ENCODE measurements at places on chromosomes 5 and 9.
A peak's percentile ranks its signal among the peaks of the same experiment; 100 is the strongest.

- ATAC-seq = peak; percentile 43
These were observed 18.3 kb upstream of the IL33 start for GRCh38 chr9:6197330-6197729.

DNA sequence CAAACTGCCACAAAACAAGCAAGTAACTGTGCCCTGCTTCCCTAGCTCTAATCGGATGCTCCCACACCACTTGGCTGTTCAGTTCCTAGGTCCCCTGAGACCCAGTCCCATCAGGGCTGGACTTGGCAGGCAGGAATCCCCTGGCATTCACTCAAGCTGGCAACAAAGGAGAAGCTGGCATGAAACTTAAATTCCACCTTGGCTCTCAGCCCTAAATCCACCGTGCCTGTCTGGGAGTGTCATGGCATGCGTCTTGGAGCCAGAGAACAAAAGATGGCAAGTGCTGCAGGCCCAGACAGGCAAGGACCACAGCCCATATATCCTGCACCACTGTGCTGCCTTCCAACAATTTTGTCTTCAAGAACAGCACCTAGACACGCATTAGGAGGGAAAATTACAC, 38.2 kb downstream of the ETF1 start:
- peak; percentile 53 for ATAC-seq

DNA sequence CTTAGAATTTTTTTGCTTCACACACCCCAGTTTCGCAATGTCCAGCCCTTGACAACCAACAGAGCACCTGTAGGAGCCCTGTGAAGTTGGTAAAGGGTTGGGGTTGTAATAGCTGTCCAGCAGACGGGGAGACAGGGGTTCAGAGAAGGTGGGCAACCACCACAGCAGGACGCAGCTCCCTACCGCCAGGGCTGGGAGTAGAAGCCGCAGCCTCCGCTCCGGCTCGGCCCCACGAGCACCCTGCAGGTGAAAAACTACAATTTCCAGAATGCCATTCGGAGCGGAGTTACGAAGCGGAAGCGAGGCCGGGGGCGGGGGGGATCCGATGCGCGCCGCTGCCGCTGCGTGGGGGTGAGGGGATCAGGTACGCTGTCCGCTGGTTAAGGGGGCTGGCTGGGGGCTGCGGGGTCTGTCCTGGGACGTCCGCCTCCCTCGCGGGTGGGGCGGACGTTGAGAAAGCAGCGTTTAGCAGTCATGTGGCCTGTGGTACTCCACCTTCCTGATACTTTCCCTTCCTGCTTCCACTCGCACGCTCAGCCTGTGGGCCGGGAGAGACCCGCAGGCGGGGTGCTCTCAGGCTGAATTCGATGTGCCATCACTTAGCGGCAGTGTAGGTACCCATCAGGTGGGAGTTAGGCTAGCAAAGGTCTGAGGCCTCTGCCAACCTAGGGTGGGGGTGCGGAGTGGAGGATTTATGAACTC, at the start of gene TRMT10B:
TRMT10B (plus strand) TSS at position 317 of the 702 bp plus-strand sequence. CDS start 8,127 bp downstream, outside the sequence.
- ATAC-seq = peak; percentile 92

DNA sequence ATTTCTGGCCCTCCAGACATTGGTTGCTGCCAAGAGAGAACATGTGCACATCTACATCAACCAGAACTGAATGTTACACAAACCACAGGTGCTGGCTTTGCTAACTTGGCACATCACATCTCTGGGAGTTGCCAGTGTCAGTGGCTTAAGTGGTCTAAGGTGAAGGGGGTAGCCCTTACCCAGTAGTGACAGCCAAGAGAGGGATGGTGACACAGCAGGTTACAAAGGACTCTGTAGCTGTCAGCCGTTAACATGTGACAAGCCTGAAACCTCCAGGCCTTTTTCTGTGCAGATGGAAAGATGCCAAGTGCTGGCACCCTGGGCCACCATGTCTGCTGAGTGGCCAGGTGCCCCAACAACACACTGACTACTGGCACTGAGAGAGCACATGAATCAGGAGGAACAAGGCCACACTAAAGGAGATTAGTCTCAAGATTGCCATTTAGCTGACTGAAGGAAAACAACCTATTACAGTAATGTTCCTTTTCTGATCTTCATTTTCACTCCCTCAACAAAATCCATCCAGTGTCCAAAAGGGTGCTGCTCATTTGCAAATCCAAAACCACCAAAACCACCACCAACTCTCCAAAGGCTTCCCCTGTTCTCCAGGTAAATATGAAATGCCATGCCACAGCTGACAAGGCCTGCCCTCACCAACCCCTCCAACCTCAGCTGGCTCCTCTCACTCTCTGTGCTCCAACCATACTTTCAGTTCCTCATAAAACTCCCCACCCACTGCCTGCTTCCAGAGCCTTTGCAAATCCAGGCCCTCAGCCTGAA, 20.2 kb downstream of the SIL1 start:
- ATAC-seq = peak; percentile 32

DNA sequence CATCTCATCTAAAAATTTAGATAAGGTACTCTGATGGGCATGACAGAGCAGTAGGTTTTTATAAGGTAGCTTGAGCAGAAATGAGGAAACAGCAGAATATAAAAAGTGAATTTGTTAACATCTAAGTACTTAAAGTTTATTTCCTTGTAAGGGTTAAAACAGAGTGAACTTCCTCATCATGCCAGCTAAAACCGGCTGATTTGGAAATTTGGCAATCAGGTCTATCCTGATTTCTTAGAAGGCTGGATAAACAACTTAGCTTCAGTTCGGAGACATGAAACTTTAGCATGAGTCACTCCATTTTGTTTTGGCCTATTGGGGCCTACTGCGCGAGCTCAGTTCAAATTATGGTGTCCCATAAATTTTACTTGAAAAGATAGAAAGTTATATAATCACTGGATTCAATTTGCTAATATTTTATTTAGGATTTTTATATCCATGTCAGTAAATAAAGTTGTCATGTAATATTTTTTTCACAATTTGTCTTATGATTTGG, 241.6 kb upstream of the RORB start:
- no peak for ATAC-seq

GRCh38 chr5:172692981-172693380, 51.9 kb downstream of the NEURL1B start:
- ATAC-seq = no peak

DNA sequence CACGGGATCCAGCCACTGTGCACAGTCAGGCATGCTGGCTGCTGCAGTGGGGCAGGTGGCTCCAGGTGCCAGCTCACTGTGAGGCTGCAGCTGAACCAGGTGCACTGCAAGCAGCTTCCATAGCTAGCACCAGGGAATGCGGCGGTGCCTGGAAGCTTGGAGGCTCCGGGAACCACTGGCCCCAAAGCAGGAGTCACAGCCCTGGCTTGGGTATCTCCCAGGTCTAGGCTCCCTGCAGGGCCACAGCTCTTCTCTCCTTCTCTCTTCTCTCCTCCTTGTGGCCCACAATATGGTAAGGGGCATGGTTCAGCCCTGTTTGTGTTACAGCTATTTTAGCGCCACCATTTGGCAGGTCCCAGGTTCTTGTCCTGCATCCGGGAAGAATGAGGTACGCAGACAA, 6.7 kb upstream of the MTMR12 start:
- ATAC-seq = no peak

GRCh38 chr5:143063175-143063970, 293.2 kb downstream of the ARHGAP26 start:
- ATAC-seq = peak; percentile 47

All from gastroesophageal sphincter (tissue), 4 donors.